ENCODE measurements at places on chromosomes 13 and 19. TPM values are rescaled to one million over a fixed set of nuclear protein-coding genes. Genes with fewer than 3 reads are reported as not detected.
A peak's percentile ranks its signal among the peaks of the same experiment; 100 is the strongest.

The ZNF442 gene
- total RNA-seq, result 2.6 TPM

The LILRA1 gene
- total RNA-seq, result 0.60 TPM

The GARIN5B gene
- not detected for total RNA-seq

The AKAP8L gene
- 64.5 TPM for total RNA-seq

The SYT3 gene
- not detected for total RNA-seq

DNA sequence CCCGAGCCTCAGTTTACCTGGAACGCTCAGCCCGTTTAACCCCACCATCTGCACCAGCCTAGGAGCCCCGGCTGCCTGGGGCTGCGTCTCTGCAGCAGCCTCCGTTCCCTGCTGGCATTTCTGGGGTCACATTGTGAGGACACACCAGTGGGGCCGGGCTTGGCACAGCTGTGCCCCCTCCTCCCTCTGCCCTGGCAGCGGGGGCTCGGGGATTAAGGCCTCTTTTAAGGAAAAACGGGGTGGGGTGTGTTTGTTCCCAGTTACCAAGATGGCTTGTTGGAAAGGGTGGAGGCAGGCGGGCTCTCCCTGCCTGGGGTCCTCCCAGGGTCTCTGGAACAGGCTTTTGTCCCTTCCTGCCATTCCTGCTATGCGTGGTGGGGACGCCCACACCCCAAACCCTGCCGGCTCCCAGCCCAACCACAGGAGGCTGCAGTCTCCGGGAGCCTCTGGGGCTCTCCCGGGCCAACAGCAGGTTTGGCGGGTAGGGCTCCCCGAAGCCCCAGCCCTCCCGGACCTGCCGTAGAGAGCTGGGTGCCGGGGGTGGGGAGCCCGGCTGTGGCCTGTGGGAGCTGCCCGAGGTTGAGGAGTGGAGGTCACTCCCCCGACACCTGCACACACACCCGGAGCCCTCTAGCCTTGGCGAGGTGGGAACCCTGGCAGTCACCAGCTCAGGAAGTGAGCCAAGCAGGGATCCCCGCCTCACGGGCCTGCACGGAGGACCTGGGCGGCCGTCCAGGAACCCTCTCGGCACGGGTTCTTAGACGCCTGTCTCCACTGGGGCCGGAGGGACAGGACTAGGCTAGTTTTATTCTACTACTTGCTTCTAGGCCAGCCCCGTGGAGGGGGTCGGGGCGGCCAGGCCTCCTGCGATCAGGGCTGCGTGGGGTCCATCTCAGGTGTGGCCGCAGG lies 36.9 kb downstream of the GADD45B start:
- DNase-seq, result no peak

GRCh38 chr13:98022210-98022609 lies 68.7 kb downstream of the IPO5 start:
- no peak for DNase-seq

DNA sequence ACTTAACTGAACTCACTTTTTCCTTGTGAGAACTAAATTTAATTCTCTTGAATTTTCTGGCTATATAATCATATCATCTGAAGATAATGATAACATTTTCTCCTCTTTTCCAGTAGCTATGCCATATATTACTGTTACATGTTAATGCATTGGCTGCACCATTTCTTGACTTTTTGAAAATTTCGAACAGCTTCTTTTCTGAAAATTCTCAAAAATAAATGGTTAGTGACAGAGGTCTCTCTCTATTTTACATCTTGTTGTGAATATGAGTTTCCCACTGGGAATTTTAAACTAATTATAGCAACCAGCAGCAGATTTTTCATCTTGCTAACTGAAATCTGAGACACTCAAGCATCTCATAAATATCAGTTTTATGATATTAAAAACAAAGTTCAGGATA lies 30.6 kb downstream of the MBNL2 start:
- DNase-seq, result no peak

GRCh38 chr19:46951171-46951986 lies 68.3 kb upstream of the NPAS1 start:
- peak; percentile 58 for DNase-seq

DNA sequence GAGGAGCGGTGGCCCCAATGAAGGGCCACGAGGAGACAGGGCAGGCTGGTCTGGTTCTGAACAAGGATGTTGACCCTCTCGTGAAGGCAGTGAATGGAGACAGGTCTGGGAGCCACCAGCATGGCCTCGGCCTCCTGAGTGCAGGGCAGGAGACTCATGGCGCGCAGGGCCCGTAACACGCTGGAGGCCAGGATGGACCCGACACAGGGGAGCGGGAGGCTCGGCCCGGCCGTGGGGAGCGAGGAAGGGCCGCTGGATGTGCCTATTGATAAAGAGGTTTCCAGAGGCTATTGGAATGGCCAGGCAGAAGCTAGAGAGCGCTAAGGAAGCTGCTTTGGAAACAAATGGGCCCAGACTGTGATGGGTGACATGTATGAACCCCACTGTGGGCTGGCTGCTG lies 132.5 kb downstream of the STK24 start:
- DNase-seq, result no peak

GRCh38 chr13:42040730-42041010 lies 7.8 kb upstream of the DGKH start:
- no peak for DNase-seq

- DNase-seq, result no peak
These were observed 131.5 kb downstream of the IER2 start for GRCh38 chr19:13281567-13282291.

- DNase-seq, result no peak
These were observed 7.7 kb upstream of the CDADC1 start for GRCh38 chr13:49240017-49240416.

DNA sequence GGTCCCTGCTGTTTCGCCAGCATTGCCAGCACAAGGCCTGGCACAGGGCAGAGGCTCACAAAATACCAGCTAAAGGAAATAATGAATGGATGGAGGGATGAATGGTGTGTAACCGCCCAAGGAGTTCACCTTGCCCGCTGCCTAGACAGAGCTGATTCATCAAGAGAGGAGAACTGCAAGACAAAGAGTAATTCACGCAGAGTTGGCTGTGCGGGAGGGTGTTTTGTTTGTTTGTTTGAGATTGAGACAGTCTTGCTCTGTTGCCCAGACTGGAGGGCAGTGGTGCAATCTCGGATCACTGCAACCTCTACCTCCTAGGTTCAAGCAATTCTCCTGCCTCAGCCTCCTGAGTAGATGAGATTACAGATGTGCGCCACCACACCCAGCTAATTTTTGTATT lies 3.0 kb downstream of the OPA3 start:
- DNase-seq, result no peak

DNA sequence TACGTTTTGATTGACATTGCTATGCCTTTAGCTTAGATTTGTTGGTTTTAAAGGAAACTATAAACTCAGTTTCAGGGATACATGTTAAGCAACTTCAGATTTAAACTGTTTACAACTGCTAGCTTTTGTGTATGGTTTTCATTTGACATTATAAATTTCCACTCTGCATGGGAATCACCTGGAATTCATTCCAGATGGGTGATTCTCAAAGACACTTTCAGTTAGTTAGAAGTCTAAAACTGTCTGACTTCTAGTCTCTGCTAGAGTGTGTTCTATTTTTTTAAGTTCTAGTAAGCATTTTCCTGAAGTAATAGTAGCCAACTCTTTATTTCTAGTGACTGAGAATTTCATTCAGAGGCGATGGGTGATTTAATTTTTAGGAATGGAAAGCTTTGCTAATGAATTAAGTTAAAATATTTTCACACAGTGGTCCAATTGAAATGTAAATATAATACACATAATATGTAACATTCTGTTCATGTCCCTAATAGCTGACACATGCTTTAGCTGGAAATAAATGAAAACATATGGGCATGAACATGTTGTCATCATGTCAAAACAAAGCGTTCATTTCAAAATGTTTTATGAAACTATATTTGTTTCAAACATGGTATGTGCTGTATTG lies 58.3 kb upstream of the CSNK1A1L start:
- no peak for DNase-seq

- no peak for DNase-seq
These were observed 15.8 kb downstream of the CFAP97D2 start for GRCh38 chr13:114194853-114195252.
